ENCODE measurements at places on chromosomes 2 and 18.
A peak's percentile ranks its signal among the peaks of the same experiment; 100 is the strongest.

- no peak for DNase-seq
Observed at GRCh38 chr18:78736015-78736690, 243.5 kb upstream of the SALL3 start.

GRCh38 chr2:143668234-143668633 lies 539.0 kb downstream of the ARHGAP15 start:
- no peak for DNase-seq

GRCh38 chr2:231677632-231678104 lies 30.7 kb upstream of the PTMA start:
- peak; percentile 94 for DNase-seq

DNA sequence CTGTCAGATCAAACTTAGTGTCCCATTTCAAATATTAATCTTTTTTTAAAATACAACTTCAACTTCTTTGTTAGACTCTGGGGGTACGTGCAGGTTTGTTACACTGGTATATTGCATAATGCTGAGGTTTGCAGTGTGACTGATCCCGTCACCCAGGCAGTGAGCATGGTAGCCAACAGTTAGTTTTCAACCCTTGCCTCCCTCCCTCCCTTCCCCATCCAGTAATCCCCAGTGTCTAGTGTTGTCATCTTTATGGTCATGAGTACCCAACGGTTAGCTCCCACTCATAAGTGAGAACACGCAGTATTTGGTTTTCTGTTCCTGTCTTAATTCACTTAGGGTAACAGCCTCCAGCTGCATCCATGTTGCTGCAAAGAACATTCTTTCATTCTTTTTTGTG lies 23.9 kb downstream of the NOL10 start:
- no peak for DNase-seq

DNA sequence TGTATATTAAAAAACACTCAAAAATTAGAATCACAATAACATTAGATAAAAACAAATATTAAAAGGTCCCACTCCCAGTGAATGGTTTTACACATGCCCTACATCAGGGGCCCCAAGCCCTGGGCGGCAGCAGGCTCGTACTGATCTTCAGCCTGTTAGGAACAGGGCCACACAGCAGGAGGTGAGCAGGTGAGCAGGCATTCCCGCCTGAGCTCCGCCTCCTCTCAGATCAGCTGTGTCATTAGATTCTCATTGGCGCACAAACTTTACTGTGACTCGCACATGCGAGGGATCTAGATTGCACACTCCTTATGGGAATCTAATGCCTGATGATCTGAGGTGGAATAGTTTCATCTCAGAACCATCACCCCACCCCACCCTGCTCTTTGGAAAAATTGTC lies 74.2 kb downstream of the MBD2 start:
- no peak for DNase-seq

DNA sequence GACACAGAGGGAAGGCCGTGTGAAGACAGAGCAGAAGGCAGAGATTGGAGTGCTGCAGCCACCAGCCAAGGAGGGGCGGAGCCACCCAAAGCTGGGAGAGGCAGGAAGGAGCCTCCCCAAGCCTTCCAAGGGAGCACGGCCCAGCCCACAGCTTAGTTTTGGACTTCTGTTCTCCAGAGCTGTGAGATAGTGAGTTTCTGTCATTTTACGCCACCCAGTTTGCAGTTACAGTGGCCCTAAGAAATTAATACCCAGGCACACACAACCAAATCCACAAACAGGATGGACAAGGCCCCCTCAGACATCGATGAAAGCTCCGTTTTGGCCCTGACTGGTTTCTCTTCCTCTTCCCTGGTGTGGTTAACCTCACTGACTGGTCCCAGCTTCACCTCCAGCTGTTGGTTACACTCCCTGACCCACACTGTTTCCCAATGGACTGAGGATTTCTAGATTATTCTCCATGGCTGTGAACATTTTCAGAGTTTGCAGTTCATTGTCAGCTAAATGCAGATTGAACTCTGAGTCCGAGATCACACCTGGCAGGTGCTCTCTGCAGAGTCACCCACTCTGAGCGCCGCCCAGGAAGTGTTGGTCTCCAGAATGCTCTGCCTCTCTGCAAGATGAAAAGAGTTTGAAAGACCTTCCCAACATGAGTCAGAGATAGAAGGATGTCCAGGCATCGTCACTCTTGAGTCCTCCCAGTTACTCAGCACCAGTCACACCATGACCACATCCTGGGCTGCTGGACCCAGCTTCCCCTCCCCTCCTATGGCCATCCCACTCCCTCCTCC lies 100.2 kb downstream of the TWIST2 start:
- DNase-seq: no peak

DNA sequence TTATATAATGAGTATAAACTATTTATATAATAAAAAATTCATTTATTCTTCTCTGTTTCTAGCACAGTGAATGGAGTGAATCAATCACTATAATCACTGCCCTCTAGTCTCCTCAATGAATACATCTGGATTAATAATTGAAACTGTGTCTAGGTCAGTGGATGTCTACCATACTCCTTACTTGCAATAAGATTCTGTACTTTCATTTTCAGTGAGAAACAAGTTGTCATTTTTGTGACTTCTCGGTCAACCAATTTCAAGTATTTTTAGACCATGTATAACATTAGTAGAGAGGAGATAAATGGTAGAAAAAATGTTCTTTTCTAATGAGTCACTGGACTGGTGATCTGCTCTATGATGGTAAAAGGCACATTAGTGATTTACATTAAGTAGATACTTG lies 799.6 kb upstream of the CHAC2 start:
- DNase-seq: no peak

- no peak for DNase-seq
Observed at GRCh38 chr2:51559026-51559425, 527.1 kb upstream of the NRXN1 start.

GRCh38 chr2:207164006-207164831 lies 1.5 kb downstream of the KLF7 start:
- DNase-seq: peak; percentile 78

DNA sequence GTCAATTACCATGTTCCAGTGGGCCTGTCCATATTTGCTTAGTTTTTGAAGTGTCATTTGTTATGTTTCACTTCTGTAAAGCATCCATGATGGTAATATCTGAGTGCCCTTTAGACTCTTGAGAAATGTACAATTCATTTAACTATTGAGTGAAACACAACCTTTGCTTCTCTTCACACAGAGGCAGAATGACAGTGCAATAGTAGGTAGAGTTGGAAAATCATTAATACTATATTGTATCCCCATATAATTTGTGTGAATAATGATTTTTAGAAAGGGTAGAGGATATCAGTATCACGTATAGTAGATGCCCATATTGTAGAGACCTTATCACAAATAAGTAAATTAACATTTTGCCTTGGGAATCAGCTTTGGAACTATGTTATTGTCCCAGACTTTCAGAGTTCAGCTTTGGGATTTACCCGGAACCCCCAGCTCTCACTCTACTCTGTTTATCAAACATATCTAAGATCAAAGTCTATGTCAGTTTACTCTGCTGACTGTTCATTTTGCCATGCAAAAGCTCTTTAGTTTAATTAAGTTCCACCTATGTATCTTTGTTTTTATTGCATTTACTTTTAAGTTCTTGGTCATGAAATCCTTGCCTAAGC lies 172.7 kb upstream of the NOL4 start:
- DNase-seq: no peak

- DNase-seq: no peak
Observed at GRCh38 chr18:11905613-11906012, 2.5 kb downstream of the MPPE1 start.

- DNase-seq: peak; percentile 2
Observed at GRCh38 chr18:64618390-64618789, 469.5 kb upstream of the LINC00305 start.

- peak; percentile 45 for DNase-seq
Observed at GRCh38 chr18:50606609-50607008, 46.7 kb downstream of the MAPK4 start.

DNA sequence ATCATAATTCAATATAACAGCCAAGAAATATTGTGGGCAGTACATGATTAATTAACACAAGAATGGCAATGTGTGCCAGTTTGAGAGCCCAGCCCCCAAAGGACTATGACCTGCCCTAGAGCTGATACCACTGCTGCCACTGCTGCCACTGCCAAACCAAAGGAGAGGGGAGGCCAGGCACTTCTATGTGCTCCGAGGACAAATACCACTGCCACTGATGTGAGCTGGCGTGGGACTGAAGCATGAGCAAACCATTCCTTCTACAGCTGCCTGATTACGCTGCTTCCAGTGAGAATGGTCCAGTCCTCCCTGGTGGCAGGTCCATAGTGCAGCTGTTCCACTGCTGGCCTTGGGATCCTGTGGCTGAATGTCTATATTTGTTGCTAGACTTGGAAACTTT lies 392.2 kb downstream of the CCDC85A start:
- no peak for DNase-seq

- no peak for DNase-seq
Observed at GRCh38 chr2:16429431-16430145, 236.0 kb downstream of the CYRIA start.

GRCh38 chr18:38966841-38967240 lies 1401.2 kb upstream of the CELF4 start:
- DNase-seq: no peak

DNA sequence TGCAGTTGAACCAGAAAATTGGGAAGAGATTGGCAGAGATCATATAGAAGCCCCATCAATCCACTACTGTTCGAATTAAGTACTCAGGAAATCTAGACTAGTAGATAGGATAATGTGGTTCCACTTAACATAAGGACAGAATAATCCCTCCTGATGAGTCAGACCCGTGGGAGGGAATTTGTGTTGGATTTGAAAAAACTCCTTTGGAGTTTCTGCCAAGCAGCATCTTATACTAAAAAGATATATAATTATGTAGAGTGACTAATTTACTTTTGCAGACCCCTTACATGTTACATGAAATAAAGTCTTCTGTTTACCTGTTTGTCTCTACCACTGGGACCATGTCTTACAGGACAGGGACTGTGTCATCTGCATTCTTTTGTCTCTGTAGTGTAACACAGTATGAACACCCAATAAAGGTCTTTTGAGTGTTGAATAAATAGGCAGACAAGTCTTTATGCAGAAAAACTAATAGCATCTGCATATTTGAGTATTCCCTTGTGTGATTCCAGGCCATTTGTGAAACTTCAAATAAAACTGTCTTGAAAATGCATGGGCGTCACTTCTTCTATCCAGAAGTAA lies 122.6 kb upstream of the DNAJC10 start:
- no peak for DNase-seq

GRCh38 chr2:134739879-134740301 lies 21.1 kb upstream of the TMEM163 start:
- no peak for DNase-seq

- DNase-seq: no peak
Observed at GRCh38 chr2:16168506-16169264, 228.3 kb downstream of the MYCN start.

- no peak for DNase-seq
Observed at GRCh38 chr2:203352604-203353255, 24.5 kb downstream of the ABI2 start.

DNA sequence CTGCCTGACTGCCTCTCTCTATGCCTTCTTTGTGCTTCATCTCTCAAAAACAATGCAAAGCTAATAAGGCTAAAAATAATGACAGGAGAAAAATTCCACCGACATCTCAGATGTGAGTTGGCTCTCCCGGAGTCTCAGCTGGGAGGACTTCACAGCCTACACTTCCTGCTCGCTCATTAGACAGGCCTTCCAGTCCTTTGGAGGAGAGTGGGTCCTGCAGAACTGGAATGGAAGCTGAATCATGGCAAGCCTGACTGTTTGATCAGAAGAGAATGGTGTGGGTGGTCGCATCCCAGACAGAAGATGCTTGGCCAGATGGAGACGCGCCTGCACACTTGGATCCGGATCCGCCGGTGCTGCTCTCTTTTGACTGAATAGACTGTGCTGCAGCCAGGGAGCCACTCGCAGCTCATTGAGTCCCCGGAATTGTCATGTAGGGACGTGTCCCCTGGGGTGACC lies 49.7 kb downstream of the TRIB2 start:
- no peak for DNase-seq

GRCh38 chr2:110991911-110992310 lies 128.8 kb upstream of the BCL2L11 start:
- DNase-seq: no peak

DNA sequence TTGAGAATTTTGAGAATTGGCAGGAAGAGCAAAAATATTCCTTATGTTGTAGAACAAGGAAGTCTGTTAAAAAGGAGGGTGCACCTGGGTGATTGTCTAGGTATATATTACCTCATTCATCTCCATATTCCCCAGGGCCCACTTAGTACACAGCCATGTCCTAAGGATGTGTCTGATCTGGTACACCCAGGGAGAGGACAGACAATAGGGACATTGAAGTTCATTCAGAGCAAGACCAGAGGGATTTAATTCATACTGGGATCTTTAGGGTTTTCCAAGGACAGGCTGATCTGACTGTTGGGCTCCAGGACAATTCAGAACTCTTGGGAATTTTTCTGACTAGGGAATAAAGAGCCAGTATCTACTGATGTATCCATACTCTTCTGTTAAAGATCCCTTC lies 112.1 kb downstream of the PHLPP1 start:
- no peak for DNase-seq

GRCh38 chr2:81645745-81646301 lies 1341.3 kb upstream of the LRRTM1 start:
- DNase-seq: no peak

DNA sequence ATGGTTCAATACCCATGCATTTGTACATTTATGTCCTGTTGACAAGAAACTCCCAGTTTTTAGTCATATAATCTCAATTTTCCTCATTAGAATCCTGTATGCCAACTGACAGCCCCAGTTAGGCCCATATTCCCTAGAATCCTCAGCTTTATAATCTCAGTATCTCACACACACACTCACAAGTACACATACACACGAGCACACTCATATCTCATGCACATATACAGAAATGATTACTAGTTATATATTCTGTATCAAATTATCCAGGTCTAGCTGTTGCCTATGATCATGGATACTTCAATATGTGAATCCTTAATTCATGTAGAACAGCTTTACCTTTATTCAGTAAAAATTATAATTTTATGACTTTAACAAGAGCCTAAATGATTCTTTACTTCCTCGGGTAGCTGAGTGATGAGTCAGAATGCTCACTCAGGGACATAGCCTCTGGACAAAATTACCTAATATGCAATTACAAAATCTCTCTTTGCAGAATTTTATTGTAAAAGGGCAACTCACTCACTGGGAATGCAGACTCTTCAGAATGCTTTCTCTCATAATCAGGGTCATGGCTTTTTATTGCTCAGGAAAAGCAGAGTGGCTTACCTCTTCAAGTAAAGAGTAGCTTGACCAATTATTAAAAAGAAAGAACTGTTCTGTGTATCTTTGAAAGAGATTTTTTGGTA lies 193.6 kb upstream of the PIK3C3 start:
- DNase-seq: no peak

DNA sequence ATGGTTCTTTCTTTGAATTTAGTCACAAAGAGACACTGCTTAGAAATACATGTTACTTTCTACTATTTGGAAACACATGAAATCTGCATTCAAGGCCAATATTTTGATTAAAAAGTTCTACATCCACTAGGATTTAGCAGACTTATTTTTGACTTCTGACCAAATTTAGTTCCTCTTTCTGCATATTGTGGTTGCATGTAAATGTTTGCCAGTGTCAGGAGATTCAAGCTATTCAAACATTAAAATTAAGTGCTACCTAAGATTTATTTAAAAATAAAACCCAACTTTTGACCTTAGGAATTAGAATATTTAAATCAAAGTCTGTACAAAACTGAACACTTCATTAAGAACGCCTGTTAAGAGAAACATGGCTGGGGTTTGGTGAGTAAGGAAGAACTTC lies 891.1 kb downstream of the CPS1 start:
- DNase-seq: no peak

- no peak for DNase-seq
Observed at GRCh38 chr18:52813635-52814416, 473.8 kb downstream of the DCC start.

Measured in brain (organoid and tissue), 16 donors.